ENCODE measurements at places on chromosomes 4 and X.

DNA sequence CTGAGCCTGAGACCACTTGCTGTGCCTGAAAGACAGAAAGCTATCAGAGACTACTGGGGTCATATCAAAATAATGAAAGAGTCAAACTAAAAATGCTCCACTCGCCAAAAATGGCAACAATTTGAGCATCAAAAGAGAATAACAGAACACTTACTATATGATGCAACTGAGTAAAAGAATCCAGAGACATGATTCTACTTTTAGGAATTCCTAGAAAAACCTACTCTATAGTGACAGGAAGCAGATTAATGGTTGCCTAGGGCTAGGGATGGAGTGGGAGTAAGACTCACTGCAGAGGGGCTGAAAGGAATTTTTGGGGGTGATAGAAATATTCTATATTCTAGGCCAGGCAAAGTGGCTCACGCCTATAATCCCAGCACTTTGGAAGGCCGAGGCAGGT is 29.4 kb upstream of the SLAIN2 start:
- DNase-seq = no peak

GRCh38 chr4:105426187-105426897 is 47.5 kb downstream of the PPA2 start:
- no peak for DNase-seq

DNA sequence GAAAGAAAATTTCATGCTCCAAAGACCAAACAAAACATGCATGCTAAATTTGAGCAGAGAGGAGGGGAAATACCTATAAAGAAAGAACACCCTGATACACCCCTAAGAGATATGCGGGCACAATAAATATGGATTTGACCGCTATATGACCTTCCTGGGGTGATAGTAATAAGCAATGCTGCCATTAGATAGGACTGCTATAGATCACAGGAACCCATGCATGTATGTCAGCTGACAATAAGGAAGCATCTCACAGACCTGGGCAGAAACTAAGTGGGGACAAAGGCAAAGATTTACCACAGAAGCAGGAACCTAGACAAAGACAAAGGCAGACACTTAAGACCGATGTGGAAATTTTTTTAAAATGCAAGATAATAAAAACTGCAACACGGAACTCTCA is 21.3 kb downstream of the ZNF721 start:
- DNase-seq = no peak

DNA sequence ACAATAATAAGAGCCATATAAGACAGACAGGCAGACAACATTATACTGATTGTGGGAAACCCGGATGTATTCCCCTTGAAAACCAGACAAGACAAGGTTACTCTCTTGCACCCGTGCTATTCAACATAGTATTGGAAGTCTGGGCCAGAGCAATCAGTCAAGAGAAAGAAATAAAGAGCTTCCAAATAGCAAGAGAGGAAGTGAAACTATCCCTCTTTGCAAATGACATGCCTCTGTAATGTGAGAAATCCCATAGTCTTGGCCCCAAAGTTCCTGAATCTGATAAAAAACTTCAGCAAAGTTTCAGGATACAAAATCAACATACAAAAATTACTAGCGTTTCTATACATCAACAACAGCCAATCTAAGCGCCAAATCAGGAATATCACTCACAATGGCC is 102.1 kb downstream of the DCAF12L2 start:
- no peak for DNase-seq

DNA sequence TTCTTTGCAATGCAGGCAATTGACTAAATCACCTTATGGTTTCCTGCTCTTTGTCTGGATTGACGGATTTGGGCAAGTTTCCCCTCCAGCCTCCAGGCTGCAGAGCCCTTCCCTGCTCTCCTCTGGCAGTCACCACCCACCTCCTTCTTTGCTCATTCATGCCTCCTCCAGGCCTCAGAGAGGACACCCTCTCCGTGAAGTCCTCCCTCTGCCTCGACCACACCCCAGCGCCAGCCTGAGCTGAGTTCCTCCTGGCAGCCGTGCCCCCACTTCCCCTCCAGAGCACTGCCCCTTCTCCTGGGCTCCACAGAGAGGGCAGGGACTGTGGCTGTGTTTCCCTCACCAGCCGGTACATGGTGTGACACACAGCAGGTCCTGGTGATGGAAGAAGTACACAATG is 53.7 kb downstream of the DCTD start:
- DNase-seq = no peak

DNA sequence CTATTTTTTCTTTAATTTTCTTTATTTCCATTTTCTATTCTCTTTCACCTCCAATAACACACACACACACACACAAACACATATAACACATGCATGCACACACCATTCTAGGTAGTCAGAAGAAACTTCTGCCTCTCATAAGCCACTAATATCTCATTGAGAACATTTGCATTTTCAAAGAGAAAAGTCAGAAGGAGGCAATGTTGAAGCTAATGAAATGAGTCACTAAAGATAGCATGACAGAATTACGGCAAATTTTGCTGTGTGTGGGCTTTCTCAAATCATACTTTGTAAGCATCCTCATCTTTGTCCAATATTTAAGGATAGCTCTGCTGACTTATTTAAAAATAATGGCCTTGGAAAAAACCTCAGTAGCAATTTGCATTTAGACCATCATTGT is 291.3 kb downstream of the GUCY2F start:
- DNase-seq = no peak

GRCh38 chr4:30726090-30726675 is 6.0 kb downstream of the PCDH7 start:
- DNase-seq = no peak

DNA sequence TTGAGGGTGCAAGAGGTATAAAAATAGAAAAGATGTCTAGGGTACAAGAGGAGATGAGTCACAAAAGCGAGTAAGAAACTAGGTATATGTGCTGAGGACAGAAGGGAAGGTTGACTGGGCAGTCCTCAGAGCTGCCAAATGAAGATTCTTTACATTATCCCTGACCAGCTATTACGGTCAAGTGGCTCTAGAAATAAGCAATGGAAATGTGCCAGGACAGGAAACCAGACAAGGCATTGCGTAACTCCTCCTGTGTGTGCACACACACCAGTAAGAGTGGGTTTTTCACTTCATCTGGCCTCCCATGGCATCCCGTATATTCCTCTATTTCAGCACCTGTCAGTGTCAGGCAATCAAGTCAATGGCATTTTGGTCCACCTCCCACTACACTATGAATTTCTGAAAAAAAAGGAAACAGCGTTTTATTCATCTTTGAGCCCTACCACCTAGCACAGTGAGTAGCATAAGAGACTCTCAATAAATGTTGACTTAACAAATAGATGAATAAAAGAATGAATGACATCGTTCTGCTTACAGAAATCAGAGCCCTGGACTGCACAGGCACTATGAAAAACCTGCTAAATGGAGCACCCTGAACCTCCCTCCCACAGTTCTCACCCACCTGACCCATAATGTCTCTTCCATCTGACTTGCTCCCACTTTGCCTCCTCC is 62.6 kb upstream of the KLF3 start:
- no peak for DNase-seq

DNA sequence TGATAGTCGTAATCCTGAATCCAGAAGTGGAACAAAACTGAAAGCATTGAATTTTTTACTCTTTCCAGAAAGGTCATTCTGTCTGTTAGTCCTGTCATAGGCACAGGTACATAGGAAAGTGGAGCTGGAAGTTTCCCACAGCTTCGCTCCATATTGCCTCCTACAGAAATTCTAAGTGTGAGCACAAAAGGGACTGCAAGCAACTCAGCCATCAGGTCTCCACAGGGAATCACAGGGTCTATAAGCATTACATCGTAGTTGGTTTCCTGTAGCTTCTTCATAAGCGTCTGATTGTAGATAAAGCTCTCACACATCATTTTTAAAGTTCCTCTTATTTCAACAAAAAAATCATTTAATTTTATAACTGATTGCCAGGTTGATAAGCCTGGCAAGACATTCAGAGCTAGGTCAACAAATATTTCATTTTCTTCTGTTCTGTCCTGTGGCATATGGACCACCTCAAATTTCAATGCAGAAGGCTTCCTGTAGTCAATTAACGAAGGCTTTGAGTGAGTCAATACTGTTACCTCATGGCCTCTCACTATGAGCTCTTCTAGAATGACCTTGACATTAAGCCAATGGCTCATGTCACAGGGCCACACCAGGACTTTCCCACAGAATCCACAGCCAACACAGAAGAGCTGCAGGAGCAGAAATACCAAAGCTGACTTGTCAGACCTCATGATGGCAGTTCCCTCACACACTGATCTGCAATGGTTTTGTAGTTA is at the start of gene UGT2A3:
Gene UGT2A3, minus strand, starts transcription at position 727 of the 728 bp plus-strand sequence. Its CDS starts 44 bp downstream, at position 683.
- no peak for DNase-seq

DNA sequence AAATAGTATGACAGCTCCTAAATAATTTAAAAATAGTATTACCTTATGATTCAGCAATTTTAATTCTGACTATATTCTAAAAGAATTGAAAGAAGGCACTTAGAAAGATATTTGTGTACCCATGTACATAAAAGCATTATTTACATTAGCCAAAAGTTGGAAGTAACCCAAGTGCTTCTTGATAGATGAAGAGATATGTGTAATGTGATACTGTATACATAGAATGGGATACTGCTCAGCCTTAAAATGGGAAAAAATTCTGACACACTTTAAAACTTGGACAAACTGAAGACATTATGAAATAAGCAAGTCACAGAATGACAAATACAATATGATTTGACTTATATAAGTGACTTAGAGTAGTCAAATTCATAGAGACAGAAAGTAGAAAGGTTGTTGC is 112.2 kb downstream of the IDS start:
- no peak for DNase-seq

GRCh38 chr4:106287353-106287969 is 28.5 kb downstream of the TBCK start:
- DNase-seq = no peak

- DNase-seq = no peak
These were observed 319.1 kb upstream of the EMCN start for GRCh38 chr4:100836929-100837328.

GRCh38 chrX:49877397-49878101 is 1.7 kb upstream of the USP27X start:
- no peak for DNase-seq

DNA sequence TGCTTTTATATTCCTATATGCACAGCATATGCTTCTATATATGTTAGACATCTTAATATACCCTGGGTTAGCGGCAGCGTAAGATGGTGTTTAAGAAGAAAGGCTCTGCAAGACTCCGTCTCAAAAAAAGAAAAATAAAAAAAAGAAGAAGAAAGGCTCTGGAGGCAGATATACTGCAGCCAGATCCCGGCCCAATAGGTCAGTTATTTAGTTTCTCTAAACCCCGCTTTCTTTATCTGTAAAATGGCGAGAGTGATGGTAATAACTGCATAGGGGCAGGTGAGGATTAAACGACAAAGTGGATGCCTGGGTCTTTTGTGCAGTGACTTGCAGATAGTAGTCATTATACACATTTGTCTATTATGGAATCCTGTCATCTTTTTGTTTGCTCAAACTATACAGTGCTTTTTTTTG is 115.2 kb downstream of the NAA11 start:
- no peak for DNase-seq

GRCh38 chrX:48076343-48076742 is 4.9 kb upstream of the ZNF630 start:
- no peak for DNase-seq

DNA sequence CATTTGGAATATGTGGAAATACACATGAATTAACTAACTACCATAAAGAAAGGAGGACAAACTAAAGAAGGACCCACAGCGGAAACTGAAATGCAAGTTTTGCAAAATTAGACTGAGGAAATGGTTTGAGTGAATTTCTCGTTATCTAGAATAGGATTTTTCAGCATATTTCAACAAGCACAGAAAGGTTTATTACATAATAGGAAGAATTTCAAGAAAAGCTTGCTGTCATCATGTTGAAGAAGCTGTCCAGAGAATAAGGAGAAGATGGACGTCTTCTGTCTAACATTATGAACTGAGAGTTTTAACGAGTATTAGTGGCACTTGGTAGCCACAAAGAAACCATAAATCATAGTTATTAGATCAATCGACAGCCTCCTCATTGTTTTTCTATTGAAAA is 45.0 kb downstream of the TEC start:
- no peak for DNase-seq

DNA sequence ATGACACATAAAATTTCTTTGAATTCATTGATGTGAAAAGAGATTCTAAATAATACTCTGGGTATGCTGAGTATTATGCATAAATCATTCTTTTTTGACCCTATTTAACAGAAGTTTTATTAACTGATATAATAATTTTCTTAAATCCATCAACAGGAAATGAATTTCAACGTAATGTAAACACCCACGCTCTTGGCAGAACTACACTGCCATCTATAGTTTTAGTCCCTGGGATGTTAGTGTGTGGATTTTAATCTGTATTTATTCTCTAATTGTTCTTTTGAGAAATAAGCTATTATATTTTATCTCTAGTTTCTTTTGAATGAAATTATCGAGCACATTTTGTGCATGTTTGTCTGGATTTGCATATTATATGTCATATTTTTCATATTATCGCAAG is 666.8 kb upstream of the NDST4 start:
- DNase-seq = no peak

DNA sequence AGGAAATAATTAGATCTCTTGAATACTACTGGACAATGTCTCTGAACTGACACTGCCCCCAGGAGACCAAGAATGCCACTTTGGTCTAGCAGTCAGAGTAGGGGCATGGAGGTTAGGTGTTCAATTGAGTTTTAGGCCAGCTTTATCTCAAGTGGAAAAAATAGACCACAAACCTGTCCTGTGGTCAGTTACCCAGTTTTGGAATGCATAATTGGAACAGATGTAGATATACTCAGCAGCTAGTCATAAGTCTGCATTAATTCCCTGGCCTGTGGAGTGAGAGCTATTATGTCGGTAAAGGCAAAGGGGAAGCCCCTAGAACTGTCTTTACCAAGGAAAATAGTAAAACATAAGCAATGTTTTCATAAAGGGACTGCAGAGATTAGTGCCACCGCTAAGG is 587.7 kb downstream of the GLUD2 start:
- no peak for DNase-seq

- DNase-seq = no peak
These were observed 58.7 kb downstream of the MAMLD1 start for GRCh38 chrX:150421816-150422215.

DNA sequence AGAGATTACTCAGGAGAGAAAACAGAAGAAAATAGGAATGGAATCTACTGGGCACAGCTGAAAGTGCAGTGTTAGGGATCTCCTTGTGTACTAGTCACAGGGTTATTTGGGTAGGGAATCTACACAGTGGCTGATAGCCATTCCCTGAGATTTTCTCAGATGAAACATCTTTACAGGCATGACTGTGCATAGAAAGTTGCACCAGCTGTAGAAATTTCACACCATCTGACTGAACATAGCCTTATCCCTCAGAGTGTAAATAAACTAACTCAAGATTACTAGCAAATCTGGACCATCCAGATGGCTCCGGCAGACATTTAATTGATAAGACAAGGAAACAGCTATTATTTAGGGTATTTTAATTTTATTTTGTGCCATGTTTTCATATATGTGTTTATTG is 2053.5 kb upstream of the TENM3 start:
- no peak for DNase-seq

Measured in stimulated activated CD8-positive, alpha-beta memory T cell treated with anti-CD3 and anti-CD28 coated beads, Interleukin-7, amount 100 ng/mL, for 48 hours (primary cell).